ENCODE measurements at places on chromosomes 16 and 17. TPM values are rescaled to one million over a fixed set of nuclear protein-coding genes. Genes with fewer than 3 reads are reported as not detected.
A peak's percentile ranks its signal among the peaks of the same experiment; 100 is the strongest.

CCT6B gene
- polyA plus RNA-seq = 0.77 TPM

GCGR gene
- 0.46 TPM for polyA plus RNA-seq

TIMP2 gene
- polyA plus RNA-seq = 166 TPM

HSPB9 gene
- polyA plus RNA-seq = not detected

TMEM114 gene
- not detected for polyA plus RNA-seq

CES5A gene
- polyA plus RNA-seq = not detected

VAT1L gene
- polyA plus RNA-seq = not detected

- DNase-seq = peak; percentile 39
Measured at GRCh38 chr17:1830288-1830687, 483 bp downstream of the RPA1 start.

- no peak for DNase-seq
Measured at GRCh38 chr16:35203636-35204035, 1744.2 kb downstream of the TP53TG3F start.

DNA sequence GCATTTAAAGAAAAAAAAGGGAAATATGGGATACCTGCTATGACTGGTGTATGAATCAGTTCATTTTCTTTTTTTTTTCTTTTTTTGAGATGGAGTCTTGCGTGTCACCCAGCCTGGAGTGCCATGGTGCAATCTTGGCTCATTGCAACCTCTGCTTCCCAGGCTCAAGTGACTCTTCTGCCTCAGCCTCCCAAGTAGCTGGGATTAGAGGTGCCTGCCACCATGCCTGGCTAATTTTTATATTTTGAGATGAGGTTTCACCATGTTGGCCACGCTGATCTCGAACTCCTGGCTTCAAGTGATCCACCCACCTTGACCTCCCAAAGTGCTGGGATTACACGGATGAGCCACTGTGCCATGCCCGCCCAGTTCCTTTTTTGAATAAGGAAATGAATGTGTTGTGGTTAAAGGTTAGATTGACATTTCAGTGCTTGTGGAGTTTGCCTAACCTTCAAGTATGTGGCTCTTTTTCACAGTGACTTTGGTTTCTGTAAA, 7.7 kb downstream of the HAPSTR1 start:
- DNase-seq = no peak

- no peak for DNase-seq
Measured at GRCh38 chr17:79798299-79799173, 1.7 kb upstream of the CBX8 start.

DNA sequence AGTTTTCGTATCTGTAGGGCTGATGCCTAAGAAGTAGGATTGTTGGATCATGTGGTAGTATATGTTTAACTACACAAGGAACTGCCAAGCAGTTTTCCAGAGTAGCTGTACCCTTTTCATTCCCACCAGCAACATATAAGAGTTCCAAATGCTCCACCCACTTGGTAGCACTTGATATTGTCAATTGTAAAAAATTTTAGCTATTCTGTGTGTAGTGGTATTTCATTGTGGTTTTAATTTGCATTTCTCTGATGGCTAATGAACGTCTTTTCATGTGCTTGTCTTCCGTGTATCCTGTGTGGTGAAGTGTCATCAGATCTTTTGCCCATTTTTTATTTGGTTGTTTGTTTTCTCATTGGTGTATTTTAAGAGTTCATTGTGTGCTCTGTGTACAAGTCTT, 69.7 kb downstream of the TANC2 start:
- no peak for DNase-seq

- peak; percentile 78 for DNase-seq
Measured at GRCh38 chr17:39667945-39668924, at the start of gene PNMT. Gene PNMT, plus strand, starts transcription at chr17:39668453. Its CDS starts 23 bp downstream, at chr17:39668476.

GRCh38 chr17:56782338-56782737, 51.4 kb downstream of the C17orf67 start:
- DNase-seq = no peak

DNA sequence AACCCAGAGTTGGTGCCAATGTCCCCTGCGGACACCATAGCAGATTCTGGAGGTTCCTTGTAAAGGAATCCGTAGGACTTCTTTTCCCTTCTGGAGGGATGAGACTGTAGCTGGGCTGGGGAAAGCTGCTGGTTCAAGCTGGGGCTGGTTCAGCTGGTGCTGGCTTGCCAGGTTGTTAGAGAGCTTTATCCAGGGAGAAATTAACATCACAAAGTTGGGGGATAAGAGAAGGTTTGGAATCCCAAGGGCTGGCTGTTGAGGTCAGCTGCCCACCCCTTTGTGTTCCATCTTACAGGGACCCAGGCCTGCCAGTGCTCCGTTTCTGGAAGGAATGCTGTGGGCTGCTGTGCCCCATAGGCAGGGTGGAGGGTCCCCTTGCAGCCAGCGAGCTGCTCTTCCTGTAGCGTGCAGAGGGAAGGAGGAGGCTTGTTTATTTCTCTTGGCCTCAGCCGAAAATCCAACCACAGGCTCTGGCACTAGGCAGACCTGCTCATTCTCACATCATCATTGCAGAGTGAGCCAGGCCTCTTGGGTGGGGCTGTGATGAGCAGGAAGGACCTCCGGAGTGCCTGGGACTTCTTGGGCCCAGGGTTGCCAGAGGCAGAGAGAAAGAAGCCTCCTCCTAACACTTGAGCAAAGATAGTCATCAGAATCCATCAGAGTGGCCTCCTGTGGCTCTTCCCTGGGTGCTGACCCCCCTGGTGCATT, 251.1 kb downstream of the SEC14L1 start:
- peak; percentile 74 for DNase-seq

- no peak for DNase-seq
Measured at GRCh38 chr16:58417600-58417999, 25.3 kb downstream of the GINS3 start.

DNA sequence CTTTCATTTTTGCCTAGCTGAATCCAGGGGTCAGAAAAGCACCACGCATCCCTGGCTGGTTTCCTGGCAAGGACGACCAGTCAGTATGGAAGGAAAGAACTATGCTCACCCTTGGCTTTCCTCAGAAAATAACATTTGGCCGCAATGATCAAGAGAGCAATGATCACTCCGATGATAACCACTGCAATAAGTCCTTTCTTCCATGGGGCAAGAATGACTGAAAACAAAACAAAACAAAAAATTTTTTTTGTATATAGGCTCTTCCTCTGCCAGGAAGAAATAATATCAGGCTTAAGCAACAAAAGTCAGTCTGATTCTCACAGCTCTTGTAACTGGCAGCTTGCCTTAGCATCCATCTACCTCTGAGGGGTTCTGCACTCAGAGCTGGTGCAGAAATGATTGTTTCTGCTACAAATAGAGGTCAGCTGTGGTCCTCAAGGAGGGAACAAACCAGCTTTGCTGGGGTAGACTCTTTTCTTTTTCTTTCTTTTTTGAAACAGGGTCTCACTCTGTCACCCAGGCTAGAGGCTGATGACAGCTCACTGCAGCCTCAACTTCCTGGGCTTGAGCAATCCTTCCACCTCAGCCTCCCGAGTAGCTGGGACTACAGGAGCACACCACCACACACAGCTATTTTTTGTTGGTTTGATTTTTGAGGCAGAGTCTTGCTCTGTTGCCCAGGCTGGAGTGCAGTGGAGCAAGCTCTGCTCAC, 35.7 kb downstream of the PECAM1 start:
- DNase-seq = no peak

GRCh38 chr16:87891764-87892163, 22.5 kb upstream of the SLC7A5 start:
- DNase-seq = no peak

DNA sequence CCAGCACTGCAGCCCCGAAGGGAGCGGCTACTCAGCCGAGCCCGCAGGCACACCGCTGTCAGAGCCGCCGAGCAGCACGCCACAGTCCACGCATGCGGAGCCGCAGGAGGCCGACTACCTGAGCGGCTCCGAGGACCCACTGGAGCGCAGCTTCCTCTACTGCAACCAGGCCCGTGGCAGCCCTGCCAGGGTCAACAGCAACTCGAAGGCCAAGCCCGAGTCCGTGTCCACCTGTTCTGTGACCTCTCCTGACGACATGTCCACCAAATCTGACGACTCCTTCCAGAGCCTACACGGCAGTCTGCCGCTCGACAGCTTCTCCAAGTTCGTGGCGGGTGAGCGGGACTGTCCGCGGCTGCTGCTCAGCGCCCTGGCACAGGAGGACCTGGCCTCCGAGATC, 42.4 kb downstream of the SREBF1 start:
- no peak for DNase-seq

DNA sequence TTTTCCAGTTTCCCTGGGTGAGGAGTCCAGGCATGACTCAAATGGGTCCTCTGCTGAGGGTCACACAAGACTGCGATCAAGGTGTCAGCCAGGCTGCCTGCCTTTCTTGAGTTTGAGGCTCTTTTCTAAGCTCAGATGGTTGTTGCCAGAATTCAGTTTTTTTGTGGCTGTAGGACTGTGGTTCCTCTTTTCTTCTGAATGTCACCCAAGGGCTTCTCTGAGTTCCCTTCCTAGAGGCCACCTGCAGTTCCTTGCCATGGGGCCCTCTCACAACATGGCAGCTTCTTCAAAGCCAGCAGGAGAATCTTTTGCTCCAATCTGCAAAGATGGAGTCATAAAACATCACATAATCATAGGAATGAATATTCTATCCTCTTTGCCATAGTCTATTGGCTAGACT, 17.5 kb downstream of the LIMD2 start:
- DNase-seq = no peak

- no peak for DNase-seq
Measured at GRCh38 chr17:30334421-30334820, 564 bp upstream of the TMIGD1 start.

GRCh38 chr16:57373117-57373947, 1.0 kb downstream of the CX3CL1 start:
- no peak for DNase-seq

- DNase-seq = no peak
Measured at GRCh38 chr17:40095944-40096791, 4.2 kb downstream of the NR1D1 start.

- no peak for DNase-seq
Measured at GRCh38 chr17:76840884-76841775, 27.1 kb upstream of the MGAT5B start.

DNA sequence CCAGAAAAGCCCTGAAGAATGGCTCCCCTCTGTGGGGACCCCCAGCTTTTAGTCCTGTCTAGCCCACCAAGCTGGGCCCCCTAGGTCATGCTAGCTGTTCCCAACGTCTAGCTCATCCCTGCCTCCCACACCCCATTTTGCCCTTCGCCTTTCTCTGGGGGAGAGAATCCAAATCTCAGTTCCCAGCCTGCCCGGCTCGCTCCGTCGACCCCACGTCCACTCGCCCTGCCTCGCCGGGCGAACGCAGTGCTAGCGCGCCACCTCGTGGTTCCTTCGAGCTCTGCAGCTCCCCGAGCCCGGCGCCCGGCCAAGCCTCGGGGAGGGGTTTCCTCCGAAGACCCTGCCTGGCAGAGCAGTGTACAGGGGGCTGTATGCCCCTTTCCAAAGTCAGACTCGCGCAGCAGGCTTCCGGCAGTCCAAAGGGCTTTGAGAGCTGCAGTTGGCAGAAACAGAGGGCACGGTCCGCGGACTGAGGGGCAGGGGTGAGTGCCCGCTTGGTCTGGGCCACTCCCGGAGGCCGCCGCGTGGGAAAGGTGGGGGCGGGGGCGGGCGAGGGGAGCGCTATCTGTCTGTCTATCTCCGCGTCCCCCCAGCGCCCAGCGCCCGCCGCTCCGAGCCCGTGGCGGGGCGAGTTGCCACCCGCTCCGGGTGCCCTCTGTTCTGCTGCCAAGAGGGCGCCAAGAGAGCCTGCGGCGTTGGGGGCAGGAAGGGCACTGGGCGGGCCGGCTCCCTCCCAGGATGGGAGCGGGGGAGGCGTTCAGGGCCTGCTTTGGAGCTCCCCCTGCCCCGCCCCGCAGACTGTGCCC, 1.7 kb upstream of the DLX3 start:
- peak; percentile 81 for DNase-seq

DNA sequence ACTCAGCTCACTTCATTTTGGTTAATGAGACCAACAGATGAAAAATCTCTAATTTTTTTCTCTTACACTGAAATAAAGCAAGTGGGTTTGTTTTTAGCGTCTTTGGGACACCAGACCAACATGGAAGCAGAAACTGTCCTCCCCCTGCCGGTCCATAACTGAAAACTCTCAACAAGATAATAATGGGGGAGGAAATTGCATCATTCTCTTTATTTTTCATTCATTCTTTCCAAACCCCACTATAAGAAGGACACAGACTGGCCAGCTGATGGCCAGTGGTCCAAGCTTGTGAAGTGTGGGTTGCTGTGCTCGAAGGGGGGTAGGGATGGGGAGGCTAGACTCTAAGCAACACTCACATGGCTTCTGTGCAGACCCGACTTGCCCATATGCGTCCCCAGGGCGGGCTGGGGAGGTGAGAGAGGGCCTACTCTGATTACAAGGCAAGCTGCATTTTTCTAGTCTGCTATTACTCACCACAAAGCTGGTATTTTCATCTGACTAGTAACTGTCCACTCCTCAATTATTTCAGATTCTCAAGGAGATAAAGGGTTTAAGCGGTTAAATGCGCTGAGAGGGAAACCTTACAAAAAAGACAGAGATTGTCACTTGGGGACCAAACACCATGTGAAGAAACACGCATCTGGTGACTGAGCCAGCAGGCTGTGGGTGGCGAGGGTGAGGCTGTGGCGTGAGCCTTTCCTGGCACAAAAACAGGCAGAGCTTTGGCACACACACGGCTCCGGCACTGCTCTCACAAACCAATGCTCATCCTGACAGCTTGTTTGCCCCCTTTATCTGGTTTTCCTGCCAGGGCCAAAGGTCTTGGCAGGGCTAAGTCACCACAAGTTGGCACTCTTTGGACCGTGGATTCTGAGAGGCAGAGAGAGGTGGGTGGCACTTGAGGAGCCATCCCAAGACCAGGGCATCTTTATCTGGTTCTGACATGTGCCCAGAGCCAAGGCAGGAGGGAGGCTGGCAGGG, 38.2 kb downstream of the MARF1 start:
- DNase-seq = no peak

GRCh38 chr16:30996985-30997724, 12.1 kb downstream of the HSD3B7 start:
- DNase-seq = peak; percentile 95

DNA sequence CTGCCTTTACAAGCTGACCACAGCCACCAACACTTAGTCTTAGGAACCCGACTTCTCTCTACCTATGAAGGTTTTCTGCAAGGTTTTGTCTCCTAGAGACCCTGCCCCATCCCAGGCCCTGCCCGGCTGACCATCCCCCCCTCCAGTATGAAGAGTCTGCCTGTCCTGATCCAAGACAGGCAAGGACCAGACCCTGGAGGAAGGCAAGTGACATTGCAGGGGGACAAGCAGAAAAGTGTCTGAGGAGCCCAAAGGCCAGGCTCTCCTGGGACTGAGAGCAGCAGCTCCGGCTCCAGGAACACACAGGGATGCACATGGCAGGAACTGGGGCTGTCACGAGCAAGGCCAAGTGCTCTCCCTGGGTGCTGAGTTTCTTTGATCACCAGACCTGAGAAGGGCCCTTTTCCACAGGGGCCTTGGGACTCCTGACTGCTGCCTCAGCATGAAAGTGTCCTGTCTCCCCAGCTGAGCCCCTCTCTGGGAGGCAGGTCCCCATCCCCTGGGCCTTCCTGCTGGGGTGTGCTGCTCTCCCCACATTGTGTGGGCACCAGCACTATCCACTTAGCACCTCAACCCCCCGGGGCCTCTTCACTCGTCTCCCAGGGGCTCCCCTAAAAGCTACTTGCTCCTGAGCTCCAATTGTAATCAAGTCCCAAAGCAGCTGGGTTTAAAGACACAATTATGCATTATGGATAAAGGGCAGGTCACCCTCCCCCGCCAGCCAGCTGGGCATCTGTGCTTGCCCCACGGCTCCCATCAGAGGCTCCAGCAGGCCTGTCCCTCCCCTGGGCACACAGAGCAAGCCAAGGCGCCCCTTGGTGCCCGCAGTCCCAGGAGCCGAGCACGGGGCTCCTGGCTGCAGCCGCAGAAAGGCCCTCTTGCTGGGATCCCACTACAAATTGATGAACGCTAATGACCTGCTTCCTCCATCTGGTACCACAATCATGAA, 11.6 kb upstream of the CACNG4 start:
- DNase-seq = no peak

Measured in A549 (cell line).